ENCODE measurements at places on chromosomes 5 and 9.

DNA sequence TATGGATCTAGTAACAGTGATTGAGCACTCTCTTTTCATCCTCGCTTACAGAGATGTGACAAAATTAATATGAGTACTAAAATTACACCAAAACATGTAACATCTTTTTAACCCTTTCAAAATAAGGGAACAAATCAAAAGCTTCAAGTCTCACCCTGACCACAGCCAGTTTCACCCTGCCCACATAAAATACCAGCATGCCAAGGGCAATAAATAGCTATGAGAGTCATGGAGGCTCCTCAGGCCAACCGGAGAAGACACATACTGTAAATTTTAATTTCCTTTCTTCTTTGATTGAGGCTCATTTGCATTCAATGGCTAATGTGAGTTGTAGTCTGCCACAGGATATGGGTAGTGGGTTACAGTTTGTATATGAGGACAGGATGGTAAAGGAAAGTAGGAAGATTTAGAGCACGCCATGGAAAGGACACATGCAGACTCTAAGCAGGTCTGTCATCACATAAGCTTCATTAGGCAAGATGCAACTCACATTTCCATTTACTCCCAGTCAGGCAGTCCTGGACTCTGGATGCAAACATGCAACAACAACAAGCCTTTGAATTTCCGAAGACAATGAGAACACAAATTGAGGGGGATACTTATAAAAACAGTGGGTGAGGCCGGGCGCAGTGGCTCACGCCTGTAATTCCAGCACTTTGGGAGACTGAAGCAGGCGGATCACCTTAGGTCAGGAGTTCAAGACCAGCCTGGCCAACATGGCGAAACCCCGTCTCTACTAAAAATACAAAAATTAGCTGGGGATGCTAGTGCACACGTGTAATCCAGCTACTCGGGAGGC, 11.3 kb downstream of the IL4 start:
- DNase-seq = no peak

- DNase-seq = no peak
Measured at GRCh38 chr9:130463763-130464745, 19.3 kb downstream of the ASS1 start.

DNA sequence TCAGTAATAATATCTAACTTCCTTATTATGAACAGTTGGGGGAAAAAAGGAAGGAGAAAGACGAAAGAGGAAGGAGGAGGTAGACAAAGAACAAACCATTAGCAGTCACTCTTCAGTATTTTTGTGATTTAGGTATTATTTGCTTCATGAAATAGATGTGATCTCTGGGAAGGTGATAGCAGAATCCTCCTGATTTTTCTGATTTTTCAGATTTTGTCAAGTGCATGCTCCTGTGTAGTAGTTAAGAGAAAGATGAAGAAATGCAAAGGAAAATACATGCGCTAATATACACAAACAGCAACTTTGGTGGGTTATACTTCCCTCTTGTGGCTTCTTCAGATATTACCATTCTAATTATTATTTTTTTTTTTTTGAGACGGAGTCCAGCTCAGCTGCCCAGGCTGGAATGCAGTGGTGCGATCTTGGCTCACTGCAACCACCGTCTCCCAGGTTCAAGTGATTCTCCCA, 31.6 kb downstream of the LMNB1 start:
- DNase-seq = no peak

DNA sequence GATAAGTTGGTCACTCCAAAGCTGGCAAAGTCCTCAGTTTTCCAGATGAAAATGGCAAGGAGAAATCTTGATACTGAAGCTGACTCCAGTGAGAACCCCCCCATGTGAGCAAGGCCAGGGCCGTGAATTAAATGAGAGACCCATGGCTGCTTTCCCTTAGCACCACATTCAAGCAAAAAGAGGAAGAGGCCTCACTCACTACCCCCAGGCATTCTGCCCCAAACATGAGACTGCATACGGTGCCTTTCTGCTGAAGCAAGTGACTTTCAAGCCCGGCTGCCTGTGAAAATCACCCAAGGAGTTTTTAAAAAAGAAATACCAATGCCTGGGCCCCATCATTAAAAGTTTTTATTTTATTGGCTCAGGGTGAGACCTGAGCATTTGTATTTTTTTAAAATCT, 66.9 kb downstream of the TMEM252 start:
- DNase-seq = no peak

DNA sequence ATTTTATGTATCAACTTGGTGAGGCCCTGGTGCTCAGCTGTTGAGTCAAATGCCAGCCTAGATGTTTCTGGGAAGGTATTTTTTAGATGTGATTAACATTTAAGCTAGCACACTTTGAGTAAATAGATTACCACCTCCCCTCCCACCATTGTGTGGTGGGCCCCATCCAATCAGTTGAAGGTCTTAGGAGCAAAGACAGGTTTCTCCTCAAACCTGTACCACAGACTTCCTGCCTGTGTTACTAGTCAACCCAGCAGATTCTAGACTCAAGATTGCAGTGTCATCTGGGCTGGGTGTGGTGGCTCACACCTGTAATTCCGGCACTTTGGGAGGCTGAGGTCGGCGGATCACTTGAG, 33.8 kb downstream of the MRPL36 start:
- DNase-seq = no peak

- no peak for DNase-seq
Measured at GRCh38 chr5:93606382-93606752, 23.3 kb downstream of the NR2F1 start.

- peak; percentile 19 for DNase-seq
Measured at GRCh38 chr5:111072949-111073682, 1.6 kb downstream of the TSLP start.

DNA sequence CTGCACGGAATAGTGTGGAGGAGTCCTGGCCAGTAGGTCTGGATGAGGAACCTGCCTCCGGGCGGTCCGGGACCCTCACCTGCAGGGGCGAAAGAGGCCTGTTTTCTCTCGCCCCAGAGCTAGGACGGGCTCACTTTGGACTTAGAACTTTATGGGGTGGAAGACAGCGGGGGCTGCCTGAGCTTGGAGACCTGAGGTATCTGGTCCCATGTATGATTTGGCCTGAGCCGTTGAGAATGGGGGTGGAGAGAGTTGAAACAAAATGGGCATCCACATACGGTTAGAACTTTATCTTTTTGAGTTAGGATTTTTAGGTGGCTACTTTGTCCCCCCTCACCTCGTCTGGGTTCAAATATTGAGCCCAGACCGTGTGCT, 681 bp upstream of the ETF1 start:
- DNase-seq = no peak

GRCh38 chr9:132200706-132201105, 38.8 kb downstream of the NTNG2 start:
- DNase-seq = no peak

GRCh38 chr5:115818821-115819220, 2.4 kb upstream of the CDO1 start:
- no peak for DNase-seq

DNA sequence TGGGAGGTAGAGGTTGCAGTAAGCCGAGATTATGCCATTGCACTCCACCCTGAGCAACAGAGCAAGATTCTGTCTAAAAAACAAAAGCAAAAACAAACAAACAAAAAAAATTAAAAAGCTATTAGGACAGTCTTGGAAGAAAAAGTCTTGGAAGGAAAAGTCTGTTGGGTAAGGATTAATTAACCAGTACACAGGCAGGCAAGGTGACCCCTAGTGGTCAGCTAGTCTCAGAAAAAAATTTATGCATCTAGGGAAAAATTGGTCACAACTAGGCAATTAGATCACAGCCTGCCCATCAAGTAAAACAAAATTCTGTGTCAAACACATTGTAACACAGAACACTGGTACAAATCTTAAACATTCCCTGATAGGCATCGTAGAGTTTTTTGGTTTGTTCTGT, 6.7 kb upstream of the ANKRD18B start:
- DNase-seq = no peak

GRCh38 chr5:82641331-82642003, 363.3 kb upstream of the RPS23 start:
- DNase-seq = no peak

DNA sequence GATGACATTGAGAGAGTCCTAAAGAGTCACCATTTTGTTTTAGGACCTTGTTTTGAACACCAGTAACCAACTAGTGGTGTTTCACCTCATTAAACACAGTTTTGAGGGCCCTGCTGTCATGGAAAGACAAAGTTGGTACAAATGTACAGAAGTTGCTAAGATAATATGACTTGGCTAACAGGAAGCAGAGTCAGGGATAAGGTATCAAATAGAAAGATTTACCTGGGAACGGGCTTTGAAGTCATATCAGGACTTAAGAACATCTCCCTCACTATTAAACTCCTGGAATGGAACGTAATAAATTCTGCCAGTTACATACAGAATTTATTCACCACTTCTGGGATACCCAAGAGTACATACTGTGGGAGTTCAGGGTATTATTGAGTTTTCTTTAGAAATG, 115.6 kb downstream of the SNCAIP start:
- DNase-seq = no peak

DNA sequence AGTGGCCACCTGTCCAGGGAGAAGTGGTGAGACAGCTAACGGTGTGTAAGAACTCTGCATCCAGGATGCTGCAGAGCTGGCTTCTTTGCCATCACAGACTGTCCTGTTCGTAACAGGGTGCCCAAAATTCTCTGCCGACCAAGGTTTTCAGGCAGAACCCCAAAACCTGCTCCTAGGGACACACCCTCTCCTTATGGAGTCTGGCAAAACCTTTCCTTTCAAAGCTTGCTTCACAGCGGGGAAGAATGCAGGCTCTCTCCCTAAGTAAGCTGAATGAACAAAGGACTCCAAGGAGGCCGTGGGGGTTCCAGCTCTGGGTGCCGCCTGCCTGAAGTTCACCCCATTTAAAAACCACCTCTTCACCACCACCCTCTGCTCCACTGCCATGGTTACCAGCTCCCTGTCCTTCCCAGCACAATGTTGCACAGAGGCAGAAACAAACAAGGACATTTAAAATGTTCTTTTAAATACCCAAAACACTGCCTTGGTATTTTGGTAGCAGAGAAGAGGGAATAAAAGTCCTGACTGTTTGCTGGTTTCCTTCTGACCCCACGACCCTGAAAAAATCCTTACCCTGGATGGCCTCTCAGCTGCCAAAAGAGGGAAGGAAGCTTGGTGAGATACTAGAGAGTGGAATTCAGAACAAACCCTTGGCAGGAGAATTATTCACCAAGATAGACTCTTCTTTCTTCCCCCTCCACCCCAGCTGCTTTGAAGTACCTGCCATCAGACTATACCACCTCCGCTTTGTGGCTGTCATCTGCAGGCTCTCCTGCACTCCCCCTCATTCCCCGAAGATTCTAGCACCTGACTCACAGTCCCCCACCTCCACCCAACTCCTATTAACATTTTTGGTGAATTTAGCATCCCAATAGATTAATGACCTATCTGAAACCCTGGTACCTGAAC, 7.1 kb upstream of the KLF9 start:
- no peak for DNase-seq

DNA sequence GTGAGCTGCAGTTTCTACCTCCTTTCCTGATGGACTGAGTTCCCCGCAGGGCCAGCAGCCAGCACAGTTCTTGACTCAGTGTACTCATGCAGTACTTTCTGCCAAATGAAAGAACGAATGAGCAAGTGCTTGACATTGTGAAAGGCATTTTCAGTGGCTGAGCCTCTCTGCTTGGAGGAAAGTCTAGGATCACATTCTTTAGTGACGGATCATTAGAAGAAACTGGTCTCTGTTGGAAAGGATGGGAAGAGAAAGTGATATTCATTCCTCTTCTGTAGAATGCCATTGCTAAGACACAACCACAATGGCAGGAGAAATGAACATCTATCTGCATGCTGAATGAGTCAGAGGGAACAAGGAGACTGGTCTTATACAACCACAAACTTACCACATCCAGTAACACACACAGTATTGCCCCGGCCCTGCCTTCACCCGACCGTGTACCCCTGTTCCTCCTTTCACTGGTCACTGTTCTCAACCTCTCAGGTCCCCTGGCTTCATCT, 206.9 kb downstream of the CRB2 start:
- DNase-seq = no peak

- no peak for DNase-seq
Measured at GRCh38 chr9:119677811-119678505, 308.7 kb upstream of the BRINP1 start.

DNA sequence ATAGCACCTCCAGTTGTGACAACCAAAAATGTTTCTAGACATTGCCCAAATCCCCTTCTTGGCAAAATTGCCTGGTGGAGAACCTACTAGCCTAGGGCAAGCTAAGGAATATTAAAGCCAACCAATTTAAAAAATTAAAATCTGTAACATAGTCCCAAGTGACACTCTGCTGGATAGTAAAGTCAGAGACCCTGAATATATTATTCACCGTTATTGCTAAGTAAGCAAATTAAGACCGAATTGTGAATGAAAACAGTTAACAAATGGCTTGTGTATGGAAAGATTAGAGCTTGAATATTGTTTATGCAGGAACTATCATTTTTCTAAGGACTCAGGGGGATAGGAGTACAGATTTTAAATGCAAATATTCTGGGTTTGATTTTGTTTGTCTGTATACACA, 208.1 kb downstream of the DMAC1 start:
- DNase-seq = no peak

DNA sequence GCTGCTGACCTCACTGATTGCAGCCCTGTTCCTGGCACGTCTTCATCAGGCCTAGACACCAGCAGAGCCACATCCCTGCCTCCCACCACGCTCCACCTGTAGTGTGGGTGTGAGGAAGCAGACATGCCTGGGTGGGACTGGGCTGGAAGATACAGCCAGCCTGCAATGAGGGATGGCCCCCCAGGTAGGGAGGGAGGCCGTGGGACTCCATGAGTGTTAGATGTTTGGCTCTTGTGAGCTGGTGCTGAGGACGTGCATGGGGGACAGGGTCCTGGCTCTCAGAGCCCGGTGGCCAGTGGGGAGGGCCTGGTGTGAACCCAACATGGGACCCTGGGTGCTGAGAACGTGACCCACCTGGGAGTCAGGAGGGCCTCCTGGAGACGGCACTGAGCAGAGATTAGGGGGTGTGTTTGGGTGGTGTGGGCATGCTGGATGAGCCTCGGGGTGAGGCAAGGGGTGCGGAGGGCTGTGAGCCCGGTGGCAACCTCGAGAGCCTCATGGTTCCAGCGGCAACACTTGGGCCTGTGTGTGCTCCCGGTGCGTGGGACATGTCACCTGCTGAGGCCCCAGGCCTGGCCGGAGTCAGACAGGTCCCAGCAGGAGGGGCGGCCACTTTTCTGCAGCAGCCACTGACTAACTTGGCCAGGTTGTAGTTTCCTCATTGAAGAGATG, 87.6 kb downstream of the PHF2 start:
- no peak for DNase-seq

GRCh38 chr5:149271195-149271715, 404 bp upstream of the AFAP1L1 start:
- no peak for DNase-seq

DNA sequence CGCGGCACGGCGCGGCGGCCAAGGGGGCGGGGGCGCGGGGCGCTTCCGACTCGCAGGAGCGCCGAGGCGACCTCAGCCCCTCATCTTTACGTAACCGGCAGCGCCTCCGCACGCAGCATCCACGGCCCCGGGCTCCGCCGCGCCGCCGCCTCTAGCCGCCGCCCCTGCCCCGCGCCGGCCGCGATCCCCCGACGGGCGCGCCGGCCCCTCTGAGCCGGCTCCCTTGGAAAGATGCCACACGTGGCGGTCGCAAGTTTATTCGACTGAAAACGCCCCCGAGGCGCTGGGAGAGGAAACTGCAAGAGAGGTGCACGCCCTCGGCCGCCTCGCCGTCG, 1.0 kb downstream of the KLF9 start:
- DNase-seq = peak; percentile 34

GRCh38 chr5:94361832-94362796, 256.3 kb downstream of the KIAA0825 start:
- no peak for DNase-seq
